ENCODE measurements at places on chromosomes 5 and 9.

DNA sequence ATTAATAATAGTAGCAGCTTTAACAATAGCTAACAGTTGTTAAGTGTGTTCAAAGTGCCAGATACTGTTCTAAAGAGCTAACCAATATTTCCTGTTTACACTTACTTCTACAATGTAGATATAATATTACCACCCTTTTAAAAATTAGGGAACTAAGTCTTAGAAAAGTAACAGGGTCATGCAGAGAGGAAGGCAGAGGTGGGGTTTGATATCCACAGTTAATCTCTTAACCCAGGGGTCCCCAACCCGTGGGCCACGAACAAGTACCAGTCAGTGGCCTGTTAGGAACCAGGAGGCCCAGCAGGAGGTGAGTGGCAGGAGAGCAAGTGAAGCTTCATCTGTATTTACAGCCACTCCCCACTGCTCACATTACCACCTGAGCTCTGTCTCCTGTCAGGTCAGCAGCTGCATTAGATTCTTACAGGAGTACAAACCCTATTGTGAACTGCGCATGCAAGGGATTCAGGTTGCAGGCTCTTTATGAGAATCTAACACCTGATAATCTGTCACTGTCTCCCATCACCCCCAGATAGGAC, 89.1 kb downstream of the ACTL7B start:
- no peak for DNase-seq

DNA sequence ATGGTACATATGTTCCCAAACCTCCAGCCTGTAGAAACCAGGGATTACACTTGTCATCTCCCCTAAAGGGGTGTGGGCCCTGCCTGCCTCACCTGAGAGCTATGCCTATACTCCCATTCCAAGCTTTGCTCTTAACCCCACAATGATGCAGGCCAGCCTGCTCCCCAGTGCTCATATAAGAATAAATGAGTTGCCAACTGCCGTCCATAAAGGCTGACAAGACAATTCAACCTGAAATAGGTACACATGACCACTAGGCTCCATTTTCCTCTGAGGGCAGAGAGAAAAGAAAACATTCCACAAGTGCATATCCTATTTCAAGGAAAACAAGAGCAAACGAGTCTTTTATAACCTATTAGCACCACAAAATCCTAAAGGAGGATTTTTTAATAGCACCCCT, 28.4 kb downstream of the SKP1 start:
- DNase-seq: no peak

GRCh38 chr9:124110307-124110915, 98.8 kb downstream of the LHX2 start:
- DNase-seq: no peak

DNA sequence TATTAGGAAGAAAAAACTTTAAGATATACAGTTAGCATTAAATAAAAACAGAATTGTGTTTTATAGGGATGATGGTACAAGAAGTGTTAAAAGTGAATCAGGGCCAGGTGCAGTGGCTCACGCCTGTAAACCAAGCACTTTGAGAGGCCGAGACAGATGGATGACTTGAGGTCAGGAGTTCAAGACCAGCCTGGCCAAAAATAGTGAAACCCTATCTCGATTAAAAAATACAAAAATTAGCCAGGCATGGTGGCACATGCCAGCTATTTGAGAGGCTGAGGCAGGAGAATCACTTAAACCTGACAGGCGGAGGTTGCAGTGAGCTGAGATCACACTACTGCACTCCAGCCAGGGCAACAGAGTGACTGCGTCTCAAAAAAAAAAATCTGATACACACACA, 282.9 kb upstream of the ATP10B start:
- no peak for DNase-seq
